ENCODE measurements at places on chromosomes 5 and 9. TPM values are rescaled to one million over a fixed set of nuclear protein-coding genes. Genes with fewer than 3 reads are reported as not detected.
A peak's percentile ranks its signal among the peaks of the same experiment; 100 is the strongest.

DNA sequence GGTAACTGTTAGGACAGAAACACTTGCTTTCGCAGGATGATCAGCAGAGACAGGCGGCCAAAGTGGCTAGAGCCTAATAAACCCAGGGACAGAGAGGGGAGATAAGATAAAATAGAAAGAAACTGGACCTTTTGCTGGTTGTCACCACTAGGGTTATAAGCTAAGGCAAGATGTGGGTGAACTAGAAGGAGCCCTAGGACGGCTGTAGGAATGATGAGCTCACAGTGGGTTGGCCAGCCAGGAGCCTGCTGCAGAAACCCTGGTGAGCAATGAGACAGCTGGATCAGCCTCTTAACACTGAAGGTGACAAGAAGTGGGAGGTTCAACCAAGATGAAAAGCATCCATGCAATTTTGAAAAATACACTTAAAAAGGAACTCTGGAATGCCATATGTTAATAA is 13.5 kb downstream of the CTNND2 start:
- no peak for DNase-seq

DNA sequence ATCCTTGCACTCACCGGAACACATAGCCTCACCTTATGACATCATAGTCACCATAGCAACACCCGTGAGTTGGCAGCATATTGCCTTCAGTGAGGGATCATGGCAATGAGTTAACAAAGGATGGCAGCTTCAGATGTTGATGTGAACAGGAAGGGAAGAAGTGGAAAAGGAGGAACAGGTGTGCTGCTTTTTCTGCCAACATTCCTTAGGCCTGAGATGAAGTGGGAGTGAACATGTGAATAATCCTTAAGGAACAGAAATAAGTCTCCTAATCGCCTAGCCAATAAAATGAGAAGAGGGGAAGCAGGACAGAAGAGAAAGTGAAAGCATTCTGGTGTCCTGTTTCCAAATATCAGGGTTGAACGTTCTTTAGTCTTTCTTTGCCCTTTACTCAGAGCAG is 360.0 kb downstream of the BRINP1 start:
- DNase-seq = no peak

DNA sequence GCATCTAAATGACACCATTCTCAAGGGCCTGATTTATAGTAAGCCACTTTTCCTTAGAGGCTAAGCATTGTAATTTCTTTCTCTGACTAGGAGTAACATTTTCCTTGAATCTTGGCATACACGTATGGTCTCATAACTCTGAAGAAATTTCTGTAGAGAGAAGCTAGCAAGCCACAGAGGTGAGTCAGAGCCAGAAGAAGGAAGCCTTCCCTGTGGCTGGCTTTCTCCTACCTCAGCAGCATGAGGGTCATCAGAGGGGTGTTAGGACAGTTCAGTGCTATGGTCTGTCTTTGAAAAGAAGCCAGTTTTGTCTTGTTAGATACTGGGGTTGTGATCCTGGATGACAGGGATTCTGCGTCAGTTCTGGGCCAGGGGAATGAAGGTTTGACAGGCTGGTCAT is 3.2 kb downstream of the SNX30 start:
- peak; percentile 95 for DNase-seq

- peak; percentile 20 for DNase-seq
These were observed 855.2 kb downstream of the MAT2B start for GRCh38 chr5:164360589-164360988.

- DNase-seq = peak; percentile 28
These were observed 241.9 kb downstream of the SAXO1 start for GRCh38 chr9:18791074-18791473.

- DNase-seq = no peak
These were observed 6.0 kb downstream of the ISL1 start for GRCh38 chr5:51389288-51389576.

GRCh38 chr5:124790301-124790894 is 44.0 kb upstream of the ZNF608 start:
- DNase-seq = peak; percentile 35

DNA sequence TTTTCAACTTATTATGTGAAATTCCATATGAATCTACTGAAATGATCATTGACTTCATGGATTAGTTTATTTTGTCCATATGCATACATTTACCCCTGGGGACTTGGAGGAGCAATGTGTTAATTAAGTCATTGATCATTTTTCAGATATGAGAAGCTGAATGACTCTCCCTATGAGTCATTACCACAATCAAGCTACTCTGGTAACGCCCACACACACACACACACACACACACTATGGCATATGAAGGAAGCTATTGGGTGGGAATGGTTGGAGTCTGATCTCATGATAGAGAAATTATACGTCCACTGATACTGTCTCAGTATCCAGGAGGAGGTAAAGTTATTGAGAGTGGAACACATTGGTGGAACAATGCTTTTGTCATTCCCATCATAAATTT is 528.9 kb downstream of the AGTPBP1 start:
- peak; percentile 24 for DNase-seq

DNA sequence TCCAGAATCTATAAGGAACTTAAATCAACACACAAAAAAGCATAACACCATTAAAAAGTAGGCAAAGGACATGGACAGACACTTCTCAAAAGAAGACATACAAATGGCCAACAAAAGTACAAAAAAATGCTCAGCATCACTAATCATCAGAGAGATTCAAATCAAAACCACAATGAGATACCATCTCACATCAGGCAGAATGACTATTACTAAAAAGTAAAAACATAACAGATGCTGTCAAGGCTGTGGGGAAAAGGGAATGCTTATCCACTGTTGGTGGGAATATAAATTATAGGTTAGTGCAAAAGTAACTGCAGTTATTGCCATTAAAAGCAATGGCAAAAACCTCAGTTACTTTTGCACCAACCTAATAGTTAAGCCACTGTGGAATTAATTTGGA is 32.2 kb upstream of the SPATA31D4 start:
- DNase-seq = peak; percentile 29

DNA sequence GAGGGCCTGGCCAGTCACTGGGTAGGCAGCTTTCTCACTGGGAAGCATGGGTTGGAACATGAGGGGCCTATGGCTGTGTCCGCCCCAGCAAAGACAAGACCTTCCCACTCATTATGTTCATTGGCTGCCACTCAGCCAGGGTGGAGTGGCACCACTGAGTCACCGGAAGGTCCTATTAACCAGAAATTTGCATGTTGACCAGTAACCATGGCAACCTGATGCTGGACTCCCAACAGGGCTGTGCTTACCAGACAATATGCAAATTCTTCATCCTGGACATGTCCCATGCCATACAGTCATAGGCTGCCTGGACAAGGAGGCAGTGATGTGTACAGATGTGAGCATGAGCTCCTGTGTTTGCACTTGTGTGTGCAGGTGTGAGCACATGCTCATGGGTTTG is 66.7 kb downstream of the PSD2 start:
- DNase-seq = peak; percentile 62

- peak; percentile 90 for DNase-seq
These were observed 134.6 kb downstream of the DENND1A start for GRCh38 chr9:123795336-123795735.

DNA sequence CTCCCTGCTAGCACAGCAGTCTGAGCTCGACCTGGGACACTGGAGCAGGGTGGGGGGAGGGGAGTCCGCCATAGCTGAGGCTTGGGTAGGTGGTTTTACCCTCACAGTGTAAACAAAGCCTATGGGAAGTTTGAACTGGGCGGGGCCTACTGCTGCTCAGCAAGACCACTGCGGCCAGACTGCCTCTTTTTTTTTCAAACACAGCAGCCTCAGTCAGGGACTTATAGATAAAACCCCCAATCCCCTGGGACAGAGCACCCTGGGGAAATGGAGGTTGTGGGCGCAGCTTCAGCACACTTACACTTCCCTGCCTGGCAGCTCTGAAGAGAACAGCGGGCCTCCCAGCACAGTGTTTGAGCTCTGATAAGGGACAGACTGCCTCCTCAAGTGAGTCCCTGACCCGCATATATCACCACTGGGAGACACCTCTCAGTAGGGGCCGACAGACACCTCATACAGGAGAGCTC is 151.1 kb upstream of the APC start:
- no peak for DNase-seq

- no peak for DNase-seq
These were observed 439.5 kb downstream of the GADD45G start for GRCh38 chr9:90044263-90044662.

GRCh38 chr5:110103081-110103480 is 413.4 kb downstream of the MAN2A1 start:
- DNase-seq = no peak

- no peak for DNase-seq
These were observed 40.7 kb downstream of the KIAA0825 start for GRCh38 chr5:94577466-94578245.

DNA sequence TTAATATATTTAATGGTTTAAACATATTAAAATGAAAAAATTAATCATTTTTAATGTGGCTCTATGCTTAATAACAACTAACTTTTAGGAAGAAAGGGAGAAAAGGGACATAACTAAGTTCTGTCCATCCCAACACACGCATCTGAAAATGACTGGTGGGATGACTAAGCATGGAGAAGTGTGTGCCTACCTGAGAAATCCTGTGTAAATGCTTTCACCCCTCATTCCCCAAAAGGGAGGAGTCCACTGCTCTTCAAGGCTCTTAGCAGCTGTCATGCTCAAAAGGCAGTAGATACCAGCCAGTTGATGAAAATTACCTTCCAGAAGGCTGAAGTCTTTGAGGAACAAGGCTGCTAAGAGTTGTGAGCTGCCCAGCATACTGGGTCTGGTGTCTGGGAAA is 130.9 kb downstream of the NFIB start:
- DNase-seq = no peak

DNA sequence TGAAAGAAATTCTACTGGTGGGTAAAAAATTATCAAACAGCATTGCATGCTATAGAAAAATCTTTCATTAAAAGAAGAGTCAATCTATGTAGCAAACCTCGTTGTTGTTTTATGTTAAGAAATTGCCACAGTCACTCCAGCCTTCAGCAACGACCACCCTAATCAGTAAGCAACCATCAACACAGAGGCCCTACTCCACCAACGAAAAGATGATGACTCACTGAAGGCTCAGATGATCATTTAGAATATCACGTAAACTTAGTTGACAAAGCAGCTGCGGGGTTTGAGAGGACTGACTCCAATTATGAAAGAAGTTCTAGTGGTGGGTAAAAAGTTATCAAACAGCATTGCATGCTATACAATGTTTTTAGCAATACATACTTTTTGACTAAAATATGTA is 242.6 kb downstream of the DRD1 start:
- DNase-seq = peak; percentile 33

DNA sequence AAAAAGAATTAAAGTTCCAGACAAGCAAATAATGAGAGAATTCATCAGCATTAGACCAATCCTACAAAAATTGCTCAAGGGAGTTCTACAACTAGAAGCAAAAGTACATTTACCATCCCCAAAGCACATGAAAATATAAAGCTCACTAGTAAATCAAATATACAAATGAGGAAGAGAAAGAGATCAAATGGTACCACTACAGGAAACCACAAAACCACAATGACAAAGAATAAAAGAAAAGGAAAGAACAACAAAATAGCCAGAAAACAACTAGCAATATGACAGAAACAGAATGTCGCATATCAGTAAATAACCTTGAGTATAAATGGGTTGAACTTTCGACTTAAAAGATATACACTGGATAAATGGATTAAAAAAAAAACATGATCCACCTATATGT is 739.0 kb downstream of the DTWD2 start:
- no peak for DNase-seq

DNA sequence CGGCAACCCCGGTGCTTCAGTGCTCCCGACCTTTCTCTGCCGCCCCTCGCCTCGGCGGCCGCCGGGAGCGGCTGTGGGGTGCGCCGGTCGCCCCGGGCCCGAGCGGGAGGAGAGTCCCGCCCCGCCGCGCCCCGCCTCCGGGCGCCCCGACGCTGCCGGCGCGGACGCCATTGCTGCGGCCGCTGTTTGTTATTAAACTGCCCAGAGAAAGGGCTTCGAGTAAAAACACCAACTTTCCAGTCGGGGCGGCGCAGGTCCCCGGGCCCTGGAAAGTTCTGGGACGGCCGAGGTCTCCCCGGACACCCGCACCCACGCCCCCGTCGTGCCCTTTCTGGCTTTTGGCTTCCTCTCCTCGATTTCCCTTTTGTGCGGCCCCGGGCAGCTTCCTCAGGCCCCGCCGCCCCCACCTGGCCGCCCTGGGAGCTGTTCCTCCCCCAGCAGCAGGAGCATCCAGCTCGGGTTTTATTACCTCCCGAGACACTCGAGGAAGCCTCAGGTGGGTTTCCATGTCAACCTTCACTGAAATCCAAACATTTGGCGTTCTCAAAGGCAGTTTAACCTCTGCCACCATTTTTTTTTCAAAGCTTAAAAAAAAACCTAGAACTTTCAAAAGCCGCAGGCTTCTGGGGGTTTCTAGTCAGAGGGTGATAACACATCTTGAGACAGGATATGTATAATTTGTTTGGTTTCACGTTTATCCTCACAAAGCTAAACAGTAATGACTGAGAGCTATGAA is 334.4 kb downstream of the CWC27 start:
- DNase-seq = peak; percentile 75

DNA sequence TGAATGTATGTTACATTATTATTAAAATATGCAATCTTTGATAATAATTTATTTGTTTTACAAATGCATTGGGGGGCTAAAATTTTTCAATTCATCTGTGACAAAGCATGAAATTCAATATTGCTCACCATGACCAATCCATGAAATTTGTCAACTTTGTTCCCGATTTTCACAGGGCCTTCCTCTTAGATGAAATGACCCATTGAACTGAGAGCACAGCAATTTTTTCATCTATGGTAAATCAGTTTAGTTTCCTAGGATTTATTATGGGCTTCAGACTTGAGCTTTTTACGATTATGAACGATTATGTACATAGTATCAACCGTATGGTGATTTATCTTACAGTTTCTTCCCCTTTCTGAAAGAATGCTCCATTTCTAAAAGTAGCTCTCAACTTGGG is 157.3 kb downstream of the KIAA0825 start:
- DNase-seq = no peak

- DNase-seq = no peak
These were observed 295.5 kb downstream of the DTWD2 start for GRCh38 chr5:118692811-118693342.

DNA sequence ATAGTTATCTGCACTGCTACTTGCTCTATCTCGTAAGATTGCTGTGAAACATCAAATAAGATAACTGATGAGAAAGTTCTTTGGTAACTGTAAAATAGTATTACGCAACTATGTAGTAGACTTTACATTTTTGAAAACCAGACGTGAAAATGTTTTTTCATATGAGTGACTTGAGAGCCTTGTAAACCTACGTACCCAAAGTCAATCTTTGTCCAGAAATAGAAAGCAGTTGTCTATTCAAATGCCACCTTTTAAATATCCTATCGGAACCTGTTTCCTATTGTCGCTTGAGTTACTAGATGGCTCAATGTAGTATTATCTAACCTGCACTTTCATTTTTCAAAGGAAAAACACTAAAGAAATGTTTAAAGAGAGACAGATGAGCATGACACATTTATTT is 1.6 kb downstream of the FNIP1 start:
- DNase-seq = peak; percentile 23

GRCh38 chr9:136311051-136312008 is 7.4 kb upstream of the CCDC187 start:
- DNase-seq = no peak

The FGF1 gene
- polyA plus RNA-seq = 6.9 TPM

The ZNF454 gene
- 0.59 TPM for polyA plus RNA-seq

The NUTM2G gene
- polyA plus RNA-seq = not detected

The CACFD1 gene
- 4.7 TPM for polyA plus RNA-seq

The LIX1 gene
- not detected for polyA plus RNA-seq

The LRRC19 gene
- polyA plus RNA-seq = not detected

The GPBP1 gene
- 45.5 TPM for polyA plus RNA-seq

The HTR4 gene
- polyA plus RNA-seq = not detected

The FAM169A gene
- polyA plus RNA-seq = 0.88 TPM

The SLC36A3 gene
- polyA plus RNA-seq = not detected

The CYSRT1 gene
- 0.25 TPM for polyA plus RNA-seq

The VCAN gene
- polyA plus RNA-seq = 51.9 TPM

The PCDHA7 gene
- 2.5 TPM for polyA plus RNA-seq

The BRINP1 gene
- 0.06 TPM for polyA plus RNA-seq

The SLCO4C1 gene
- polyA plus RNA-seq = 0.01 TPM

The IFNB1 gene
- not detected for polyA plus RNA-seq
